ENCODE measurements at places on chromosomes 3 and 15.

DNA sequence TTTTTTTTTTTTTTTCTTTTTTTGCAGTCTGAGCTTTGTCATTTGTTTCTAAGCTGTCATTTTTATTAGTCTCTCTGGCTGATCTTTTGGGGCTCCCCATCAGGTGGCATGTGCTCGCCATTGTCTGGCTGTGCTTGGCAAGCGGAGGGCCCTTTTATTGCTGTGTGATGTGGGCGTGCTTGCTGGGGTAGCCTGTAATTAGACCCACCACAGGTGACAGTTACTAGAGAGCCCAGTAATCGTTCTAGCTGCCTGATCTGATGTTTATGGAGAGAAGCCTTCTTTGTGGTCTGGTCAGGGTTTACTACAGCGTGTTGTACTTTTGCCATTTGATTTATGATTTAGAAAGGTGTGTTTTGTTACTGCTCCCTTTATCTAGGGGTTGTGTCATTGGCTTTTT, 179.9 kb downstream of the MCTP2 start:
- DNase-seq, result peak; percentile 49

GRCh38 chr3:5448246-5448645, 260.7 kb downstream of the EDEM1 start:
- DNase-seq, result no peak

DNA sequence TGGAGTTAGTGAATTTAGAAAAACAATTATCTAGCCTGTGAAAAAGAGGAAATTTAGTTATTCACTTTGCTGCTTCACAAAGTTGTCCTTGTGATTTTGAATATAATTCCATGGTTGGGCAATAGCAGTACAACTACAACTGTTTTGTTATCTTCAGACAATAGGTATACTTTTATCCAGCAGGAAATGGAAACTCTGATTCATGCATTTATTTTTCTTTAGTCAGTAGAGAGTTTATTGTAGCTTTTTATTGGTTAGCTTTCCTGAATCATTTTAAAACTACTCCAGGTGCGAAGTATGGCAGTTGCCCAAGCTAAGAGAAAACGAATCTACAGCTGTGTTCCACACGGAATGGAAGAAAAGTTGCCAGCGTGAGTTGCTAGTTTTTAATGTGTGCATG, 80.3 kb downstream of the TM4SF4 start:
- no peak for DNase-seq

DNA sequence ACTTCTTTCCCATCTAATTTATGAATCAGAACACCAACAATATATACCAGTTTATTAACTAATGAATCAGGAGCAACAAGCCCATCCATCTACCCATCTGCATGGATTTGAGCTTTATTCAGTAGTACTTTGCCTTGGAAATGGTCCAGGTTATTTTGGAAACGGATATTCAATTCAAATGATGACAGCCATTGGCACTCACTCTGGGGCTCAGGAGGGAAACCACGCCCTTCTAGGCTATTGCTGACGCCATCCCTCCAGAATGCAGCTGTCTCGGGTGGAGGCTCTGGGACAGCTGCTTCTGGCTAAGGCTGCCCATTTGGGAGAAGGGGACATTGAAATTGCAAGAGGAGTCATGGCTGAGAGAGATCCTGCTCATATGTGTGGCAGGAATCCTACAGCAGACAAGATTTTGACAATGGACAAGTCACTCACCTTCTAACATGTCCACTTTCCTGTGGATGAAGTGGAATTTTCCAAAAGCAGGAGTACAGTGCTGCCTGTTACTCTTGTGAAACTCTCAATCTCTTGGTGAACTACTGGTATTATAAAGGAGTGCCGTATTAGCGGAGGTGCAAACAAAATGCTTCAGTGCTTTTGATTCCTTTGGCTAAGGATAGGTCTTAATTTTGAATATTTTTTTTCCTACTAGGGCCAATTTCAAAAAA, 29.3 kb upstream of the TRAK1 start:
- DNase-seq, result no peak

GRCh38 chr15:58293622-58294550, 137.9 kb upstream of the LIPC start:
- DNase-seq, result no peak

- DNase-seq, result no peak
Measured at GRCh38 chr3:13417166-13417947, 2.8 kb downstream of the NUP210 start.

- DNase-seq, result no peak
Measured at GRCh38 chr3:128293930-128294329, 140.6 kb downstream of the EEFSEC start.

Measured in NCI-H1417 (cell line).